Stimulated activated CD8-positive, alpha-beta memory T cell treated with anti-CD3 and anti-CD28 coated beads, Interleukin-15, amount 100 ng/mL, for 4 hours (primary cell): ENCODE measurements at places on chromosomes 1 and 21.

- DNase-seq, result no peak
These were observed 975.7 kb upstream of the PRMT6 start for GRCh38 chr1:106080608-106081325.

DNA sequence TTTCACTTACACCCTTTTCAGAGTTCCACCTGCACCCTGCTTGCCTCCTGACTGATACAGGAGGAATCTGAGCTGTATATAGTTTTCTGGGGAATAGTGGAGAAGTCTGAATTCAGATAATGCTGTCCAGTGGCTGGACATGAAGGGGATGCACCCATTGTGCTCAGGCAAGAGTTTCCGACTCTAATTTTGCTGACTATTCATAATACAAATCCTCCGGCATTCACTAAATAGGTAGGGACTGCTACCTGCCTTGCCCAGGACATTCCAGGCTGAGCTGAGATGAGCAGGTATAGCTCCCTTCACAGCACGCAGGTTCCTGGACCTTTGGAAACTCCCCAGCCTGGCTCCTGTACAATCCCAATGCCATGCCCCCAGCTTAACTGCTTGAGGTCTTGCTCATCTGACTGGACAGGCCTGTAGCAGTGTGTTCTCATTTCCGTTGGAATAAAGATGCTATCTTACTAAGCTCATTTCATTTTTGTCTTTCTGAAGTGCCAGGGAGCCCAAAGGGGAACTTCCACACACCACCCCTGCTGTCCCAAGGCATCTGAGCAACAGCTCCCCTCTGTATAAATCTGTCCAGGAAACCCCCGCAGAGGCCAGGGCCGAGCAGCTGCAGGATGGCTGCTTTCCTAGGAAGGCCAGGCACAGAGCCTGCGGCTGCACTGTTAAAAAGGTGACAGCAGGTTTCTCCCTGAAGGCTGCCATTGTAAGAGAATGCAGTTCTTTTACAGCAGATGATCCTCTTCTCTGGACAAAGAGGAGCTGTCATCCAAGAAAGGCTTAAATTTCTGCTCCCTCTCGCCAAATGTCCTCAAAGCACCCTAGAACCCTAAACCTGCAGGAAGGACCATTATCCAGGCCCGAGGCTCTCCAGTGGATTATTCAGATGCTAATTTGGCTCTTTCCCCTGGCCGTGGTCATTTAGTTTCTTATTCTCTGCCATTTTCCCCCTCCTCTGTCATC lies 21.7 kb upstream of the VASH2 start:
- DNase-seq, result no peak

- no peak for DNase-seq
These were observed 11.2 kb upstream of the CLDN8 start for GRCh38 chr21:30227128-30227527.

GRCh38 chr21:42505090-42505726 lies 8.4 kb upstream of the SLC37A1 start:
- no peak for DNase-seq

- DNase-seq, result no peak
These were observed 5.9 kb upstream of the ATXN7L2 start for GRCh38 chr1:109477821-109478220.
